Transverse colon (tissue), 4 donors: ENCODE measurements at places on chromosomes 13 and 19. TPM values are rescaled to one million over a fixed set of nuclear protein-coding genes. Genes with fewer than 3 reads are reported as not detected.

The VSTM2B gene
- not detected for total RNA-seq

- DNase-seq, result no peak
These were observed 302.0 kb downstream of the KLF12 start for GRCh38 chr13:73832128-73832588.

- no peak for DNase-seq
These were observed 20.8 kb downstream of the DOT1L start for GRCh38 chr19:2184422-2184975.

DNA sequence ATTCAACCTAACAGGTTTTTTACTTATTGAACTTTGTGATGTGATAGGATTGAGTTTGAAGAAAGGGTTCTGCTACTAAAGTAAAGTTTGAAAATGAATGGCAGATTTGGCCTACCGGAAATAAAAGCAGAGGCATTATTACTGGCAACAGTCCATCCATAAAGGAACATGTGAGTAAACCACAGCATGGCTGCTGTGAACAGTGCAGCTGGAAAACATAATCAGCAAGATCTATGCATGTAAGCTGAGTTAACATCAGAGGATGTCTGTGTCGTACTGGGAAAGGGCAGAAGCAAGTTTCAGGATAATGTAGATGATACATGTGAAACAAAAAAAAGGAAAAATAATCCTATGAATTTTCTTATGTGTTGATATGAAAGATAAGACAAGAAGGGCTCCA is 87.6 kb downstream of the CYSLTR2 start:
- DNase-seq, result no peak

DNA sequence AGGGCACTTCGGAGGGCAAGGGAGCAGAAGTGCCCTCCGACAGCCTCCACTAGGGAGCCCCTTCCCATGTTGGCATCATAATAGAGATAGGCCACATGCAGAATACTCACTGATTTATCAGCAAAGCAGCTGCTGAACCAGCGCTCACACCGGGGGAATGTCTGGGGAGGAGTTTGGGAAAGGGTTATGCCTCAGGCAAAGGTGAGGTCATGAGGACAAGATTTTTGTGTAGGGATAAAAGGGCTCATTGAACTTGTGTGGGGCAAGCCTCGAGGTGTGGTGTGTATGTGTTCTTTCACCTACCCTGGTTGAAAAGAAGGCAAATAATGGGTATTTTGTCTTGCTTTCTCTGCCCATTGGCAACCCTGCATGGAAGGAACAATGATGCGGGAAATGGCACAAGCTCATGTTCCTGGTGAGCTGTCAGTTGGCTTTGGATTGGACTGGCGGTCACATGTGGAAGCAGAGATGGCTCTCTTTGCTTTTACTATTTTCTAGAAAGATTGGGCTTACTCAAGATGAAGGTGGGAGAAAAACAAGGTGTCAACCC is 39.1 kb upstream of the SLC7A9 start:
- no peak for DNase-seq

The STARD13 gene
- 107 TPM for total RNA-seq

- DNase-seq, result no peak
These were observed 43.7 kb downstream of the FRY start for GRCh38 chr13:32075170-32075851.

The FAM216B gene
- total RNA-seq, result not detected

DNA sequence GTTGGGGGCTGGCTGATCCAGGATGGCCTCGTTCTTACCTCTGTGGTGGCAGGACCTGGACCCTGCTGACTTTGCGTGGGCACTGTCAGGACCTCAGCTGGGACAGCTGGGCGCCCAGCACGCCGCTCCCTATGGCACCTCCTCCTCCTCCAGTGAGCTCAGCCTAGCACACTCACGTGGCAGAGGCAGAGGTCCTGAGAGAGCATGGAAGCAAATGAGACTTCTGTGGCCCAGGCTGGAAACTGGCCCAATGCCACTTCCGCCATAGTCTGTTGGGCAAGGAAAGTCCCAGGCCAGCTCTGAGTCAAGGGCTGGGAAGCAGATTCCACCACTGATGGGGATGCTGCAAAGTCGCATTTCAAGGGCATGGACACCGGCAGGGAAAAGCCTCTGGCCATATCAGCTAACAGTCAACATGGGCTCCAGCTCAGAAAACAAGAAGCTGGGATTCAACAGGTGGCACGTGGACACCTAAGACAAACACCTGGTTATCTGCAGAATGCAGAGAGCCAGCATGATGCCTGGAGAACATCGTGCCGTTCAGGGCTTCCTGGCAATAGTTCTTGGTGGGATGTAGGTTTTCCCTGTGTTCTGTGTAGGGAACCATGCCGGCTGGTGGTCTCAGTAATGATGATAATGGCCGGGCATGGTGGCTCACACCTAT is 16.7 kb downstream of the MYBPC2 start:
- no peak for DNase-seq

The PEG3 gene
- 6.7 TPM for total RNA-seq

DNA sequence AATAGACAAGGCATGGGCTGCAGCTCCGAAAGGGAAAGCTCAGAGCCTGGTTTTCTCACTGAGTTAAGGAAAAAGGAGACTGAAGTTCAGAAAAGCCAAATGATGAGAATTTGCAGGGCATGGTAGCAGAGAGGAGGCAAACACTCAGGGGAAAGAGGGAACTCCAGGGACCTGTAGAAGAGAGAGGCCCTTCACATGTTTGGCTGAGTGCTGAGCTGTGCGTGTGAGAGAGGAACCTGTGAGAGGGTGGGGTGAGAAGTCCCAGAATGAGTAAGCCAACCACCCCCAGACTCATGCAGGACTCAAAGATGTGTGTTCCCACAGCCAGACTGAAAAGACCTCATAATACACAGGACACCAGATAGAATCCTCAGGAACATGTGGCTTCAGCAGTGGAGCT is 2.8 kb upstream of the CRYL1 start:
- DNase-seq, result no peak

DNA sequence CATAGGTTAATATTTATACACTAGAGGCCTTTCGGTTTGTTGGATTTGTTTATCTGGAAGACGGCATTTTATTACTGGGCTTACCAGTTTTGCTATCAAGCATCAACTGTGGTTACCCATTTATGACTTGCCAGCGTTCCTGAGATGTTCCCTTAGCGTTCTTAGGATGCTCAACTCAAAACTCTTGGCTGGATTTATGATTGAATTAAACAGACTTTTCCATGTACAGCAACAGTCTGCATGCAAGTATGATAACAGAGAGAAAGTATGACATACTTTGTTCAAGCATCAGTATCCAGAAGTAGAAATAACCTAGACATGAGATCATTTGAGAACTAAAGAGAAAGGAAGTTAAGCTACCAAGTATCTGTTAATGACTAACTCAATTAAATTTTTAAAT is 29.9 kb upstream of the RNF113B start:
- DNase-seq, result no peak
